ENCODE measurements at places on chromosomes 11 and 22.
A peak's percentile ranks its signal among the peaks of the same experiment; 100 is the strongest.

DNA sequence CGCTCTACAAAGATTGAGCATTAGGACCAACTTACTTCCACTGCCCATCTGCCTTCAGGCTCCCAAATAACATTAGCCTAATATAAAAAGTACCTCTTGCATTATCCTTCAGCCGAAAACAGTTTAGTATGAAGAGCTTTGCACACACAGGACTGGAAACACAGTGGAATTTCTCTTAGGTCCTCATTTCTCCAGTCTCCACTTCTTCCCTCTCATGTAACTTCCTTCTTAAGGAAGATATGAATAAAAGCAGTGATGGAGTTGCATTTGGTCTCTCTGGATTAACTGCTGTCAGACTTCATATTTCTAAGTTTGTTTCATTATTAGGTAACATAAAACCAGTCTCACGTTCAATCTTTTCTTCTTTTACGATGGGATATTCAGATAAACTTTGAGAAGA lies 5.6 kb upstream of the MPEG1 start:
- no peak for DNase-seq

GRCh38 chr22:37432708-37433054 lies 5.4 kb upstream of the ELFN2 start:
- DNase-seq = no peak

- DNase-seq = peak; percentile 79
Observed at GRCh38 chr11:124070915-124071622, 29.9 kb upstream of the OR10G7 start.

- no peak for DNase-seq
Observed at GRCh38 chr11:548700-549603, 11.6 kb downstream of the LMNTD2 start.

DNA sequence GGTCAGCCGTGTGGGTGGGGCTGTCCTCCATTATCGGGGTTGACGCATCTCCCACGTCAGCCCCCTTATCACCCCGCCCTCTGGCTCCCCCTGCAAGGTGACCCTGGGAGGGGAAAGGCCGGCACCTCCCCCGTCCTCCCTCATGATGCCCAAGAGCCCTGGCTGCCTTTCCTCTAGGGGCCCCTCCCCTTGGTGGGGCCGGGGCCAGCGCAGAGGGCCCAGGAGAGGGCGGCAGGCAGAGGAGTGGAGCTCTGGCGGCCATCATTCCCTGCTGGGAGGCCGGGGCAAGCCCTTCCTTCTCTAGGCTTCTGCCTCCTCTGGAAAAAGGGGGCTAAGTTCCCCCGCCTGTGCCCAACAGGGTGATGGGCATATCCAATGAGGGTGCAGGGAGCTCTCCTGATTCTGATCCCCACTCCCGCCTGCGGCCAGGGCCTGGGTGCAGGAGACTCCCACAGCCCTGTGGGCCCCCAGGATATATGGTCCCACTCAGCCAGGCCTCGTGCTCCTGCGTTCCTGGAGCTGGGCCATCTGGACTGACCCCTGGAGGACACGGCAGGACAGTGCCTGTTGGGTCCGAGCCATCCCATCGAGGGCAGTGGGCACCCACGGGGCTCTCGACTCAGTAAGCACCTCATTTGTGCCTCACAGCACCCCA lies 12.3 kb downstream of the MYRF start:
- DNase-seq = no peak

GRCh38 chr22:26245001-26245400 lies 75.7 kb downstream of the SEZ6L start:
- no peak for DNase-seq

GRCh38 chr11:14499178-14499559 lies 442 bp downstream of the COPB1 start:
- peak; percentile 55 for DNase-seq

GRCh38 chr11:58712531-58712930 lies 19.2 kb downstream of the GLYAT start:
- DNase-seq = no peak

All from activated CD4-positive, alpha-beta memory T cell treated with anti-CD3 and anti-CD28 coated beads for 36 hours (primary cell).